Stimulated activated CD4-positive, alpha-beta T cell treated with anti-CD3 and anti-CD28 coated beads, TNF-alpha, amount 100 ng/mL, for 4 hours (primary cell): ENCODE measurements at places on chromosomes 13 and 19.
A peak's percentile ranks its signal among the peaks of the same experiment; 100 is the strongest.

DNA sequence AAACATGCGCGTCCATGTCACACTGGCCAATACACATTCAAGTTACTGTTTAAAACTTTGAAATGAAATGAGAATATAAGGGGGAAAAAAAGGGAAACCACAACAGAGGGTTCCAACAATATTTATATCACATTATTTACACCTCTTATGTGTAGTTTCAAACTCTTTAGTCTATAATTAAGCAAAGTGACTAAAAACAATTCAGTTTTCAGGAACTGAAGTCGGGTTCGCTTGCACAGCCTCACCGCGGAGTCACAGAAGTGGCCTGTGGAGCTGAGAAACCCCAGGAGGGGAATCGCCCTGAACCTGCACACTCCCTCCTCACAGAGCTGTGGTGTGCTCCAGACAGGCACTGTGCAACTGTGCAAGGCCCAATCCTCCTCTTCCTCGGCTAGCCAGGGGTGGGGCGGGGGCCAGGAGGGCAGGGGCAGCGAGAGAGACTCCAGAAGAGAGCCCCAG is 75.9 kb downstream of the STK24 start:
- DNase-seq = no peak

DNA sequence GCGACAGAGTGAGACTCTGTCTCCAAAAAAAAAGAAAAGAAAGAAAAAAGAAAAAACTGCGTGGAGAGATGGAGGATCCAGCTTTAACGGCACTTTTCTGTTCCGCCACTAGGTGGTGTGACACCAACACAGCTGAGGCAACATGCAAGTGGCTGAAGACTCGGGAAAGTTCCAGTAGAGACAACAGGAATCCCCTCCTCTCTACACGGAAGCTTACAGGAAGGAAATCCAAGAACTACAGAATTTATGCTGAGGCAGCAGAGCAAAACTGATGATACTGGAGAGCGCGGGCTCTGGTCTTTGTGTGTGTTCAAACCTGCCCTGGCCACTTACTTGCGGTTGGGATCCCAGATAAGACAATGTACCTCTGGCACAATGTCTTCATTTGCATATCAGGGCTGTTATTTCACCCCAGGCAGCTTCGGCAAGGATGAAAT is 9.9 kb downstream of the RANBP3 start:
- peak; percentile 33 for DNase-seq

- DNase-seq = no peak
Observed at GRCh38 chr19:18379803-18380747, 5.9 kb upstream of the GDF15 start.

GRCh38 chr13:92187378-92187989 is 789.1 kb downstream of the GPC5 start:
- no peak for DNase-seq

- DNase-seq = no peak
Observed at GRCh38 chr19:48798937-48799336, 11.9 kb downstream of the BCAT2 start.

GRCh38 chr19:13830741-13831536 is 35.7 kb downstream of the ZSWIM4 start:
- DNase-seq = no peak

GRCh38 chr19:2050991-2051772 is at the start of gene MKNK2:
TSS of gene MKNK2 (minus strand) at chr19:2051244. CDS start at chr19:2050851, 393 bp downstream.
- DNase-seq = peak; percentile 90

DNA sequence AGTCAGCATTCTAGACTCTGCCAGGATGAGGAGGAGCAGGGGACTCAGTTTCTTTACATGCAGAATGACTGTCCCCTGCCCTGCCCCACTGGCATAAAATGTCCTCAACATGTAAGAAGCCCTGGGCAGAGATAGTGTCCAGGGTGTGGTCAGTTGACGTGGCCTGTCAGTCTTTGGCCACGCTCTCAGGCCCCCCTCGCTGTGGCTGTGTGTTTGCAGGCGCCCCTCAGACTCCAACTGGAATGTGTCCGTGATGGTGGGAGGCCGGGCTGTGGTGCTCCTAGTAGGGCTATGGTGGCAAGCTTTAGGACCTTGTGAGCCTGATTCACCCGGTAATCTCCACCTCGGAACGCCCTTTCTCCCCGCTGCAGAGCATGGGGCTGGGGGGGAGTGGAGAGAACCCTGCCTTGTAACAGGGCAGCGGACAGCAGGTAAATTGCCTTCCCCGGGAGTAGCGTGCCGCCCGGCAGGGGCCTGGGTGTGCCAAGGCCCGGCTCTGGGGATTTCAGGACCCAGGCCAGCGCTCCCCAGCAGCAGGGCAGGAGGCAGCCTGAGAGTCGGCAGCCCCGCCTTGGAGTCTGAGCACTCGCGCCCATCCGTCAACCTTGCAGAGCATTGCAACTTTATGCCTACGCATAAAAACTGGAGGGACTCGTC is 62.3 kb downstream of the CHST8 start:
- DNase-seq = no peak

- no peak for DNase-seq
Observed at GRCh38 chr13:79972066-79972569, 368.8 kb downstream of the SPRY2 start.

DNA sequence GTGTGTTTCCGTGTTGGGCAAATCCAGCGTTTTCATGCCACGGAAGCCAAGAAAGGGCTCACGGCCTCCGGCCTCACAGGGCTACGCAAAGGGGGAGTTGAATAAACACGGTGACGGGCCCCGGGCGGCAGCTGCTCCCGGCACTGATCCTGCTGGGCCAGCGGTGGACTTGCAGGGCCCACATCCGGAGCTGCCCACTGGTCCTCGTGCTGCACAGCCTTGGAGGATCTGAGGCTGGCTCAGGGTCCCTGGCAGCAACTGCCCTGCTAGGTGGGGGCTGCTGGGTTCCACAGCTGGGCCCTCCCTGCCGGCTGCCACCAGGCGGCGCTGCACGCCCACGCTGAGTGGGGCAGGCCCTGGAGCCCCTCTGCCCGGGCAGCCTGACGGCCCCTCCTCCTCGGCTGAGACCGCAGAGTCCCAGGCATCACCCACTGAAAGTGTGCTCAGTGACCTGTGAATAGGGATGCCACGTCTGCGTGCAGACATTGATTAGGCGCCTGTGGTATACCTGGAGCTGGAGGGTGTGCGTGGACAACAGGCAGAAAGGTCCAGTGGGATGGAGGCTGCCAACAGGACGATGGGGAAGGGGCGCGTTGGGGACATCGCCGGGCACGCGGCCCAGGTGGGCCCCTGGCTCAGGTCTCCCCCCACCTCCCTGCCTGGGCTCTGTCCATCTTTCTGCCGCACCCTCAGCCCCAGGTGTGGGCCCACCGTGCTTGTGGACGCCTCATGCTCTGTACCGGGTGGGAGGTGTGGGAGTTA is 5.3 kb upstream of the HCN2 start:
- no peak for DNase-seq

- no peak for DNase-seq
Observed at GRCh38 chr13:76965759-76966421, 17.6 kb downstream of the ACOD1 start.

- DNase-seq = no peak
Observed at GRCh38 chr13:50732712-50733111, 110.8 kb downstream of the DLEU7 start.

DNA sequence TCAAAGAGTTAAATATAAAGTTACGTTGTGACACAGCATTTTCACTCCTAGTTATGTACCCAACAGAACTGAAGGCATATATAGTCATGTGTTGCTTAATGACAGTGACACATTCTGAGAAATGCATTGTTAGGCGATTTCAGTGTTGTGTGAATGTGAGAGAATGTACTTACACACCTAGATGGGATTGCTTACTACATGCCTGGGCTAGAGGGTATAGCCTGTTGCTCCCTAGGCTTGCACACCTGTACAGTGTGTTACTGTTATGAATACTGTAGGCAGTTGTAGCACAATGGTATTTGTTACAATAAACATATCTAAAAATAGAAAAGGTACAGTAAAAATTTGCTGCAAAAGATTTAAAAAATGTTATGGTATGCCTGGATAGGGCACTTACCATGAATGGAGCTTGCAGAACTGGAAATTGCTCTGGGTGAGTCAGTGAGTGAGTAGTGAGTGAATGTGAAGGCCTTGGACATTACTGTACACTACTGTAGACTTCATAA is 89.2 kb downstream of the DHRS12 start:
- DNase-seq = no peak

DNA sequence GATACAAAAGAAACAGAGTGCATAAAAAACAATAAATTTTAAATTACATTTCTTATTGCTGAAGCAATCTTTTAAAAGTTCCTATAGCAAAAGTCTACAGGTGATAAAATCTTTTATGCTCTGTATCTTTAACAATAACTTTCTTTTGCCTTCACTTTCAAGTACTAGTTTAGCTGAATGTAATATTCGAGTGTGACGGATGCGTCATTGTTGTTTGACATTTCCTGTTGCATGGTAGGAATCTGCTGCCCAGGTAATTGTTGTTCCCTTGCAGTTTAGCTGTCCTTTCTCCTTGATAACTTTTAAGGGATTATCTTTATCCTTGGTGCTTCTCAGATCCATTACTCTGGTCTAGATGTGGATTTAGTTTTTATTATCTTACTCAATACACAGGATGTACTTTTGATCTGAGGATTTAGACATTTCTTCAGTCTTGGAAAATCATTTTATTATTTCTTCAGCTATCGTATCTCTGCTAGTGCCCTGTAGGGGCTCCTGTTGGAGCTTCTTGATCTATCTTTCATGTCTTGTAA is 2.1 kb upstream of the CPB2 start:
- no peak for DNase-seq

DNA sequence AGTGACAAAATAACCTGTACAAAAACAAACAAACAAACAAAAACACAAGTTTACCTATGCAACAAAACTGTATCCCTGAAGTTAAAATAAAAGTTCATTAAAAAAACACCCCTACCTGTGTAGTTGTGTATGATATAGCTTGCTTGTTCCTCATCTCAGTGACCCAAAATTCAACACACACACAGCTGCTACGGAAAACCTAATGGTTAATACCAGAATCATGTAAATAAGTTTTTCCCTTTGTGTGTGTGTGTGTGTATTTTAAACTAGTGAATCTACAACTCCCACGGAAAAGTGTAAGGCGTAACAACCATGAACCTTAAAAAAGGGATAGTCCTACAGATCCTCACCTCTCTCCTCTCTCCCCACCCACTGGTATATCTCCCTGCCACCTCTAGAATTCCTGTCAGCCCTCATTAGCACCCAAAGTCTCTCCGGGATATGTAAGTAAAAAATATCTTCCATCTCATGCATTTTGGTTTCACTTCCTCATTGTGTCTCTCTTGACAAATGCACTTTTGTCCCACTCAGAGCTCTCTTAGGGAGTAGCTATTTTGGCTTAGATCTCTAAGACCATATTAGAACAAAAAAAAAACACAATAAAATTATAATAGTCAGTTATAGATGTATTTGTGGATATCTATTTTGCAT is 2236.5 kb downstream of the PCDH9 start:
- DNase-seq = no peak

DNA sequence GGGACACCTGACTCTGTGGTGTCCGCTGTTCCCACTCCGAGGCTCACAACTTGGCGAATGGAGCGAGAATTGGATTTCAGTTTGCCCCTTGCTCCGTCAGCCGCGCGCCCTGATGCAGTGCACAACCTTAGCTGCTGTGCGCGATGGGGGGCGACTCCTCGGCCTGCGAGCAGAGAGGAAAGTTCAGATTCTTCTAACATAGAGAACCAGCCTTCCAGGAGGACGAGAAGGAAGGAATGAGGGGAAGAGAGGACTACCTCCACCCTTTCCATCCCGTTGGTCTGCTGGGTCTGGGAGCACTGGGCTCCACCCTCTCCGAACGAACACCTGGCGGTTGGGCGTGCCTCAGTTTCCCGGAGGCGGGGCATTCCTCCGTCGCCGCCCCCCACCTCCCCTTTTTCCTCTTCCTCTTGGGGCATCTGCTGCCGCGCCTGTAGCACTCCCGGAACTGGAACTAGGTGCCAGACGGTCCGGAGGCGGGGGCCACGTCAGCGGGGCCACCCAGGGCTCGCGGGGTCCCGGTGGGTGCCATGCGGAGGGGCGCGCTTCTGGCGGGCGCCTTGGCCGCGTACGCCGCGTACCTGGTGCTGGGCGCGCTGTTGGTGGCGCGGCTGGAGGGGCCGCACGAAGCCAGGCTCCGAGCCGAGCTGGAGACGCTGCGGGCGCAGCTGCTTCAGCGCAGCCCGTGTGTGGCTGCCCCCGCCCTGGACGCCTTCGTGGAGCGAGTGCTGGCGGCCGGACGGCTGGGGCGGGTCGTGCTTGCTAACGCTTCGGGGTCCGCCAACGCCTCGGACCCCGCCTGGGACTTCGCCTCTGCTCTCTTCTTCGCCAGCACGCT is at the start of gene KCNK6:
Gene KCNK6, plus strand, starts transcription at position 425 of the 838 bp plus-strand sequence. Its CDS starts 106 bp downstream, at position 531.
- DNase-seq = peak; percentile 47

- no peak for DNase-seq
Observed at GRCh38 chr19:1080360-1081161, 13.6 kb downstream of the ARHGAP45 start.

DNA sequence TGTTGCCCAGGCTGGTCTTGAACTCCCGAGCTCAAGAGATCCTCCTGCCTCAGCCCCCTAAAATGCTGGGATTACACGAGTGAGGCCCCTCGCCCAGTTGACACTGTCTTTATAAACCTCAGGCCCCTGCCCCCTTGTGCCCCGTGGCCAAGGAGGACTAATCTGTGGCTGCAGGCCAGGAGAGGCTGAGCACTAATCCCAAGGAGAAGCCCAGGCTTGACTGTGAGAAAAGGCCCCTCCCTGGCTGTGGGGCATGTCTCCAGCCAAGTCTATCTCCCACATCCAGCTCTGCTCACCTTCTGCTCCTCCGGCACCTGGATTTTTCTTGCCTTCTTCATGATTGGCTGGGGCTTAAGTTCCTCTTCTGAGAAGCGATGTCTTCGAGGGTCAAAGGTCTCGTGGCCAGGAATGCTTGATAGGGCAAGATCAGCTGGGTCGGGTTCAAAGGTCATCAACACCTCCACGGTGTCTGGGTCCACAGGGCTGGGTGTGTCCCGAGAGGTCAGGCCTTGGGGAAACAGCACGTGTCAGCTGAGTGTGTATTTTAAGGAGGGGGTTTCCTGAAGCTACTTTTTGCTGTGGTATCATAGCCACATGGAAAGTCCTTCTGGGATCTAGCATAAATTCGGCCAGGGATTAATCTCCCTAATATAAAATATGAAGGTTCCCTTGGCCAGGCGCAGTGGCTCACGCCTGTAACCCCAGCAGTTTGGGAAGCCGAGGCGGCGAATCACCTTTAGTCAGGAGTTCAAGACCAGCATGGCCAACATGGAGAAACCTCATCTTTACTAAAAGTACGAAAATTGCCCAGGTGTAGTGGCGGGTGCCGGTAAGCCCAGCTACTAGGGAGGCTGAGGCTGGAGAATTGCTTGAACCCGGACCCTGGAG is 3.8 kb downstream of the DBP start:
- DNase-seq = no peak

DNA sequence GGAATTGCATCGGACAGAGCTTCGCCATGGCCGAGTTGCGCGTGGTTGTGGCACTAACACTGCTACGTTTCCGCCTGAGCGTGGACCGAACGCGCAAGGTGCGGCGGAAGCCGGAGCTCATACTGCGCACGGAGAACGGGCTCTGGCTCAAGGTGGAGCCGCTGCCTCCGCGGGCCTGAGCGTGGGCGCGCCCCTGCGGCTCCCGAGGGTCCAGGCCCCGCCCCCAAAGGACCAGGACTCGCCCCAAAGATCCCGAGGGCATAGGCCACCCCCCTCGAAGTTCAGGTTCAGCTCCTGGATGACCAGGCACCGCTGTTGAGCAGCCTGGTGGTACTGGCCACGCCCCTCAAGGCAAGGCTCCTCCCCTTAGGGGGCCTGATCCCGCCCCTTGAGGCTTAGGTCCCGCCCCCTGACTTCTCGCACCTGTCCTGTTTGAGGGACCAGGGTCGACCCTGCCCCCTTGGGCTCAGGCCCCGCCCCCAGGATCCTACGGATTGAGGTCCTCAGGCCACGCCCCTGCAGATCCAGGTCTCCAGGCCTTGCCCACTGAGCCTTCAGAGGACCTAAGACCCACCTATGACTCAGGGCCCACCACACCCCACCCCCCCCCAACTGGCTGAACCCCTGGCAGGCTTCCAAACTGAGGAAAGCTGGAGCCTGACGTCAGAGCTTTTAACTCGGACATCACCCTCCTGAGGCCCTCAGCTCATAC is 43.1 kb downstream of the CYP4F22 start:
- DNase-seq = peak; percentile 51
